ENCODE measurements at places on chromosomes 2 and 18.

- no peak for DNase-seq
Measured at GRCh38 chr2:157359628-157360027, 34.0 kb upstream of the ERMN start.

DNA sequence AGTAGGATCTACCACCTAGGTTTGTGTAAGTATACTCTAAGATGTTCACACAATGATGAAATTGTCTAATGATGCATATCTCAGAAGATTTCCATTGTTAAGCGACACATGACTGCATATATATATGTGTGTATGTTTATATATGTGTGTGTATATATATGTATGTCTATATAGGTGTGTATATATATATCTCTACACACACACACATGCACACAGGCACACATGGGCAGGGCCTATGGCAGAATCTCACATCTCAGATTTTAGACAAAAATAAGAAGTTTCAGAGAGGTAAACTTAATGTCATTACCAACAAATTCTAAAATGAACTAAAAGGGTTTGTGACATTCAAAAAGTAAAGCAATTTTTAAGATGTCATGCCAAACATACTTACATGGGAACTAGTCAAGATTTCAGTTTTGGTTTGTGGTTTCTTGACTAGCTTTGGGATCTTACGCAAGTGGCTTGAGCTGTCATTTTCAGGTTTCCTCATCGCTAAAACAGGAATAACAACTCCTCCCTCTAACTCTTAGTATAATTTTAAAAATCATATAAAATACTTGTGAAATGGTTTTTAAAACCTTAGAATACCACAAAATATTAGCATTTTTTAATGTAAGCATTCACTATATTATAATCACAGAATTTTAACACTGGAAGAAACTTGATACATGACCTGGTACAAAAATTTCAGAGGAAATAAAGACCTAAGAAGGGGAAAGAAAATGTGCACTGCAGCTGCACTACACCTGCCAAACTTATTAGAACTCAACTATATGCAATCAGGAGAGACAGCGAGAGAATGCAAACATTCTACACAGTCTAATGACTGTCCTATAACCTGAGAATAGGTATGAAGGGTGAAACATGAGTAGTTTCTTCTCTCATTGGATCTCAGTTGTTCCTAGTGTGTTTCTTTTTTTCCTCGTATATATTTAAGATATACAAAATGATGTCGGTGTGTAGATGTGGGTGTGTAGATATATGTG is 75.7 kb downstream of the TTC21B start:
- DNase-seq, result no peak

DNA sequence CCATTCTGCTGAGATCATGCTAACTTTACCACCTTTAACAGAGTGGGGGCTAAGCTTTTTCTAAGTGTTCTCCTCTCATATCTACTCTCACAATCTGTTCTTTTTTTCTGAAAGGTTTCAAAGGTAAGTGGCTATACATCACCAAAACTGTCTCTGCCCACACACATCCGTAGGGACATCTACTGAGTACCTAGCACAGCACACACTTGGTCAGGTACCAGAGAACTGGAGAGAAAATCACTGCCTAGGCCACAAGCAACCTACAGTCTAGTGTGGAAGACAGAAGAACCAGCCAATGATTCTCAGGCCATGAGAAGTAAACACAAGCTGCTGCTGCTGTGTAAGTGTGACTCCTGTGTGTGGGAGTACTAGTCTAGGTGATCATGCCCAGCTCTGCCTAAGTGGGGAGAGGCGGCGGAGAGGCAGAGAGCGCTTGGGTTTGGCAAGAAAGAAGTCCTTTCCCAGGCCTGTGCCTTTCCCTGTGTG is 176.1 kb upstream of the ZFP36L2 start:
- no peak for DNase-seq

GRCh38 chr2:37733251-37733650 is 61.8 kb upstream of the CDC42EP3 start:
- no peak for DNase-seq

- DNase-seq, result no peak
Measured at GRCh38 chr2:69950241-69950640, 11.2 kb downstream of the ASPRV1 start.

DNA sequence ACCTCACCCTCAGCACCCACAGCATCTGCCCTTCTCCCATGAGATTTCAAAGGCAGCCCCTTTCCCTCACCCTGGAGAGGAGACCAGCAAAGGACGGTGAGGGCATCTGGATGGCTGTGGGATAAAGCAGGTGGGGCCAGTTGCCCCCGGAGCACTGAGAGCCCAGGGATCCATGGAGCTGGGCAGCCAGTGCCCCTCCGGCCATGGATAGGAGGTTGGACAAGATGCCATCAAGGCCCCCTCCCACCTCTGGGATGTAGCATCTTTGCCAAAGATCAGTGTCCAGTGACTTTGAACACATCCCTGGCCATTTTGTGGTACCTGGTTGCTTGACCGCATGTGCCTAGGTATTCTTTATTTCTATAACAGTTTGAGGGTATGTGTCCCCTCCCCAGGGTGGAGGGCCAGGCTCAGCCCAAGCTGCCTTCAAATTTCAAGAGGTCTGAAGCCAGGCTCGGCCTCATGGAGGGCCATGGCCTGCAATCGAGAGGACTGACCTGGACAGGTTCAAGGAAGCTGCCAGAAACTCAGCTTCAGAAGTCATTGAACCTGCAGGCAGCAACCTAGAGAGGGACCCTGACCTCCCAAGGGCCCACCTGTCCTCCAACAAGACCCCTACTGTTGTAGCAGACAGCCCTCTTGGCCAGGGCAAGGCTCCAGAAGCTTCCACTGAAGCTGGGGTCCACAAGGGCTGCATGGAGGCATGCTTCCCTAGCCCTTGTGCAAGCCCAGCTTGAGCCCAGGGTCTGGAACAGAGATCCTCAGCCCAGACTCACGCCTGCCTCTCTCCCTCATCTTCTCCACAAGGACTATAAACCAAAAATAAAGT is 55.5 kb upstream of the BIN1 start:
- DNase-seq, result no peak

- DNase-seq, result no peak
Measured at GRCh38 chr2:237765875-237766274, 32.7 kb upstream of the RBM44 start.

DNA sequence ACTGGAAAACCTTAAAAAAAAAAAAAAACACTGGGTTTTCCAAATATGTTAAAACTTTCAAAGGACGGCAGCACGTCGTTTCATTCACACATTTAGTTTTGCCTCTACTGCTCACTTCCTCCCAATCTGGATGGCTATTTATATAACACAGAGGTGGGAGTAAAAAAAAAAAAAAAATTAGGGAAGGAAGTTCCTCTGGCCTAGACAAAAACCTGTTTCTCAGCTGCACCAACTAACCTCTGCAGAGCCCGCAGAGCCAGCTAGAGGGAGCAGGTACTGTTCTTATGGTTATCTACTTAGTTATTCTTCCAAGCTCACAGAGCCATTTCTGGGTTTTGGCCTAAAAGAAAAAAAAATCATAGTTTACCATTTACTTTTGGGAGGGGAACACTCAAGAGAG is 28.1 kb downstream of the SLC1A4 start:
- no peak for DNase-seq

DNA sequence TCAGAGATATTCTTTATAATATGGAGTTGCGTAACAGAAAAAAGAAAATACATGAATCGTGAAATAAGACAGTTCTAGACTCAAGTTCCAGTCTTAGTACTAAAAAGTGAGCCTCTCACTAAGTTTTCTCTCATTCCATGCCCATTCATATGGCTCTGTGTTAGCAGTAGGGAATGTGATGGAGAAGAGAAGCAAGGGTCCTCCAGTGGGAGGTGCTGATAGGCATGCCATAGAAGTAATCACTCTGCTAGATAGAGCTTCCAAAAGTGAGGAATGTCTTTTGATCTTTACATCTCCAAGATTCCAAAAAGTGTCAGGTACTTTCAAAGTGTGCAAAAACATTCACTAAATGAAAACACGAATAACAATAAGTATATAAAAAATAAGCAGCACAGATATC is 678.4 kb downstream of the DCDC2C start:
- no peak for DNase-seq

DNA sequence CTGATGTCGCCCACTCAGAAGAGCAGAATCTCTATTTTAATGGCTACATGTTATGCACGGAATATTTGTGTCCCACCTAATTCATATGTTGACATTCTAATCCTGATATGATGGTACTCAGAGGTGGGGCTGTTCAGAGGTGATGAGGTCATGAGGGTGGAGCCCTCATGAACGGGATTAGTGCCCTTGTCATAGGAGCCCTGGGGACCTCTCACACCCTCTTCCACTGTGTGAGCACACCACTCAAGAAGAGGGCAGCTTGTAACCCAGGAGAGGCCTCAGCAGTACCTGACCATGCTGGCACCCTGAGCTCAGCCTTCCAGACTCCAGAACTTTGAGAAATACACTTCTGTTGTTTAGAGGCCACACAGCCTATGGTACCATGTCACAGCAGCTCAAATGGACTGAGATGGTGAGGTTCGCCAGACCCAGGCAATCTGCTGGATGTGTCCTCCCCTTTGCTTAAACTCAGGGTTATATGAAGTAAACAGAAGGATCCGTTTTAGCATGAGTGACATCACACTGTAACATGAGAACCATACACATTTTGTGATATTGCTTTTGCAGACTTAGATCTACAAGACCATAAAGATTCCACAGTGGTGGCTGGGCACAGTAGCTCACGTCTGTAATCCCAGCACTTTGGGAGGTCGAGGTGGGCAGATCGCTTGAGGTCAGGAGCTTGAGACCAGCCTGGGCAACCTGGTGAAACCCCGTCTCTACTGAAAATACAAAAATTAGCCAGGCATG is 48.7 kb downstream of the ATOH8 start:
- DNase-seq, result no peak

- peak; percentile 22 for DNase-seq
Measured at GRCh38 chr18:41378598-41378997, 576.4 kb upstream of the PIK3C3 start.

DNA sequence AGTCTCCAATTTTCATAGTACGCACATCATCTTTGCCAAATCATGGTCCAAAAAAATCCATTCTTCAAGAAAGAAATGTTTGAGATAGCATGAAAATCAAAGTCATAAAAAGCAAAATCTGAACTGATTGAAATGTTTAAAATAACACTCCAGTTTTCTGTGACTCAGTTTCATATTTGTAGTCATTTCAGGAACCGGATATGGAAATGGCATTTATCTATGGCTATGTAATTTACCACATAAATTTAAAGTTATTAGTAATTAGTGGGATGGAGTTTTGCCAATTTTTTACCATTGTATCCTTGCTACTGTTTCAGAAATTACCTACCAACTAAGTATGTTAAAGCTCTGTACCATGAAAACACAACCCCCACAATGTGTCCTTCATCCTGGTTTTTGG is 456.6 kb upstream of the ACVR2A start:
- no peak for DNase-seq

DNA sequence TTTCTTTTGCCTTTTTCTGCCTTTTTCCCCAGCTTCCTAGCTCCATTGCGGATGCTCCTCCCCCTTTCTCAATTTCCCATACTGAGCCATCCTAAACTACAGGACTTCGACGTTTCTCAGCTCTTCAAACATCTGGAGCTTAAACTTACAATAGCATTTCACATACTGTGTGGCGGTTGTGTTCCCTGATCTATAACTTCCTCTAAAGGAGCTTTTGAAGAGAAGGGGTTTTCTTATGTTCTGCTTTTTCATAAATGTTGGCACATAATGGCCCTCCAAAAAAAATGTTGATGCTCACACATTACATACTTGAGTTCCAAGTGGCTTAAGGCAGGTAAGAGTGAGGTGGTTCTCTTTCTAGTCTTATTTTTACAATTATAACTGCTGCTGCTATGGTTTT is 87.4 kb downstream of the RNF144A start:
- DNase-seq, result no peak

- no peak for DNase-seq
Measured at GRCh38 chr2:133123904-133124303, 444.4 kb downstream of the NCKAP5 start.

GRCh38 chr2:174688079-174688478 is 76.2 kb downstream of the CHRNA1 start:
- no peak for DNase-seq

DNA sequence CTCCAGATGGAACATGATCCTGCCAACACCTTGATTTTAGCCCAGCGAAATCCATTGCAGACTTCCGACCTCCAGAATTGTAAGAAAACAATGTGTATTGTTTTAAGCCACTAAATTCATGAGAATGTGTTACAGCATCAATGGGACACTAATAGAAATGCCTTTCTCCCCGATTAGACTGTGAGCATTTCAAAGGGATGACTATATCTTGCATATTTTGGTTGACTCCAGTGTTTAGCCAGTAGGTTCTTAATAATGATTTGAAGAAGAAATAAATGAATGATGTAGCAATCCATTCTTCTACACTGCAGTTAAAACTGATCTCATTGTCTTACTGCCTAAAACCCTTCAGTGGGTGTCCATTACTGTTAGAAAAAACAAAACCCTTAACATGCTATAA is 67.4 kb upstream of the ACVR1C start:
- DNase-seq, result no peak

- DNase-seq, result no peak
Measured at GRCh38 chr2:130762031-130762909, 6.9 kb downstream of the AMER3 start.

DNA sequence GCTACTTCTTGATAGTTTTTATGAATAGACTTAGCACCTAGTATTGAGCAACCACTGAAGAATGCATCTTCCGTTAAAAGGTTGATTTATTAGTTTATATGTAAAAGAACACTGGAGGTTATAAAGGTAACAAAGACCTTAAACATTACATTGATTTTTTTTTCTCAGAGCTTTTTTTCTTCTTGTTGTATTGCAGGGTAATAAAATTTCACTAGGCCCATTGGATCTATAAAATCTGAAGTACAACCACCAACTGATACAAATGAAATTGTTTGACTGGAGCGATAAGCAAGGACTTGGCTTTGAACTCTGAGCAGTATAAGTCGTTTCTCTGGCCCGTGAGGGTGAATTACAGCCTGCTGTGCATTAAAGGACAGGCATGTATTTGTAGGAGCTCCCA is 344.0 kb downstream of the LRRTM1 start:
- no peak for DNase-seq

GRCh38 chr2:206707164-206707701 is 11.0 kb downstream of the DYTN start:
- no peak for DNase-seq

GRCh38 chr2:175523001-175523400 is 341.5 kb upstream of the ATP5MC3 start:
- DNase-seq, result no peak

DNA sequence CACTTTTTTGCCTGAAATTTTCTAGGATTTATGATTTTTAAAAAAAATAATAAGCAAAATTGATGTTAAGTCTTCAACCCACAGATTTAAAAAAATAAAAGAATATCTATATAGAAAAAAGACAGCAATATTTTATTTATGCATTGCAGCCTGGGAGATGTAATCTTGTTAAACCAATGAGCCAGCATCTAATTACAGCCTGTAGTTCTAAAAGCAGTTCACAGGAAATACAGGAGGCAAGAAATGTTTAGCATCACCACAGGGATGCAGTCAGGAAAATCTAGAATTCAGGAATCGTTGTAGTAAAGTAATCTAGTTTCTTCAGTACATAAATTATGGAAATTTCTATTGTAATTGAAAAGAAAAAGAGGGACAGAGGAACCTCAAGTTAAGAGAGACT is 17.2 kb downstream of the UGGT1 start:
- DNase-seq, result no peak
